Cerebellar cortex (tissue), 1 donor: ENCODE measurements at places on chromosomes 2 and 18.

- no peak for DNase-seq
These were observed at the start of gene CTAGE1 for GRCh38 chr18:22417496-22418188. Gene CTAGE1 (minus strand): TSS chr18:22417915. CDS start chr18:22417811, 104 bp downstream.

DNA sequence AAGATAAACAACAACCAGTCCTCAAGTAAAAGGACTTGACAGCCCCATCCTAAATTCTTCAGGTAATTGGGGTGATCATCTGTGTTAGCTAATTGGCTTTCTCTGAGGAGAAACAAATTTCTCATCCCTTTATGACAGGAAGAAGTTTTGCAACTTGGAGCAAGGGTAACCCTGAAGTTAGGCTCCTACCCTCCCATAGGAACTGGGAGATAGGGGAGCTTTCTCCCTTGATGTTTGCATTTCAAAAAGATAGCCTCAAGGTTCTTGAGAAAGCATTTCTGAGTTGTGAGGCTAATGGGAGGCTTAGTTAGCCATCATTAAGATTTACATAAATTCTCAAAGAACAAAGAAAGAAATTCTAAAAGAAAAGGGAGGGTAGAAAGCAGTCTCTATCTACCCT lies 95.4 kb downstream of the MAP2 start:
- no peak for DNase-seq

- DNase-seq = no peak
These were observed 92.4 kb upstream of the ZFP36L2 start for GRCh38 chr2:43318791-43319190.

DNA sequence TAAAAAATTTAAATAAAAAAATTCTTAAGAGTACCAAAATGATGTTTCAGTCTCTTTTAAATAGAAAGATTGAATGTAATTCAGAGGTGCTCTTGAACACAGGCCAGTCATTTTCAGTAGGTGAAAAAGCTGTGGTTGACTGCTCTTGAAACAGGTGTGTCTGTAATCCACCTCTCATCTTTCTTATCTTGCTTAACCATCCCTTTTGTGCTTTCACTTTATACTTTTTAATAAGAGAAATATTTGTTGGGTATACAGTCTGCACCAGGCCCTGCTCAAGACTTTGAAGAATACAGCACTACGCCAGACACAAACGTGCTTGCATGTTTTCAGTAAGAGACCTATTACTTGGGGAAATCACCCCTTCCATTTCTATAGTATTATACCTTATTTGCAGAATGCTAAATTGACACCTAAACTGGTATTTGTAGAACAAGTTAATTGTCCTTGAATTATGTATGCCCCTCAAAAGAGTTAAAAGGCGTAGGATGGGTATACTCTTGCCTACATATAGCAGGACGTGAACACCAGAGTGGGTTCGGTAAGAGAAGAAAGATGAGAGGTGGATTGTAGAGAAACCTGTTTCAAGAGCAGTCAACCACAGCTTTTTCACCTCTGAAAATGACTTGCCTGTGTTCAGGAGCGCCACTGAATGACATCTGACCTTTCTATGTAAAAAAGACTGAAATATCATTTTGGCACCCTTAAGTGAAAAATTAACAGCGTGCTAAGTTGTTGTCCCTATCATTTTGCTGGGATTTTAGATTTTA lies 4.0 kb upstream of the RTN4 start:
- DNase-seq = no peak

- DNase-seq = no peak
These were observed 44.6 kb downstream of the BAZ2B start for GRCh38 chr2:159571540-159572260.

- no peak for DNase-seq
These were observed 20.0 kb downstream of the C2orf74 start for GRCh38 chr2:61182059-61182383.

DNA sequence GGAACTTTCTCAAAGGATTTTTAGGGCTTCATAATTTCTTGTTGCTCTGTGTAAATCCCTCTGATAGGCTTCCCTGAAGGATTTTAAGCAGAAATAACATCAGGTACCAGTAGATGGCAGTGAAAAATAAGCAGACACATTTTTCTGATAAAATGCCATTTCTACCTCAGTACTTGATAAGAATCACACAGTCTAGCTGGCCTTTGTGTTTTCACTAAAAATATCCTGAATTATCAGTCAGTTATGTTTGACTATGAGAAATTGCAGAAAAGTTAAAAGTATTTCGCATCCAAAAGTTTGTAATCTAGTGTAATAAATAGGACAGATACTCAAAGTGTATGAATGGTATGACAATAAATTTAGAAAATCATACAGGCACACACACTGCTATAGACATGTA lies 68.7 kb downstream of the DNAJC10 start:
- DNase-seq = peak; percentile 62

DNA sequence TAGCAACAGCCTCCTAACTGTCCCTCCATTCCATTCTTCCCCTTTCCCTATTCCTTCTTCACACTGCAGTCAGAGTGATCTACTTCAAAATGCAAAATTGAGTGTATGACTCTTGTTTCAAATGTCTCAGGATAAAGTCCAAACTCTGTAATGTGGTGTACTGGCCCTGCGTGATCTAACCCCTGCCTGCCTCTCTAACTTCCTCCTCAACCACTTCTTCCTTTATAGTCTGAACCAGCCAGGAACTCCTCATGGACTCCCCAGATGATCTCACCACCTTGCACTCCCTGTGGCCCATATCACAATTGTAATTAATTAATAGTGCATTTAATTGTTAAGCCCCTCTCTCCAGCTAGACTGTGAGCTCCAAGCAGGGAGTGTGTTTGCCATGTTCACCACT lies 3.1 kb upstream of the B3GNT2 start:
- DNase-seq = no peak

- no peak for DNase-seq
These were observed 456.5 kb upstream of the ZNF804A start for GRCh38 chr2:184141866-184142265.

GRCh38 chr2:38021589-38021988 lies 54.4 kb downstream of the CYP1B1 start:
- DNase-seq = no peak

- no peak for DNase-seq
These were observed 2114.6 kb upstream of the PIK3C3 start for GRCh38 chr18:39840406-39840805.

DNA sequence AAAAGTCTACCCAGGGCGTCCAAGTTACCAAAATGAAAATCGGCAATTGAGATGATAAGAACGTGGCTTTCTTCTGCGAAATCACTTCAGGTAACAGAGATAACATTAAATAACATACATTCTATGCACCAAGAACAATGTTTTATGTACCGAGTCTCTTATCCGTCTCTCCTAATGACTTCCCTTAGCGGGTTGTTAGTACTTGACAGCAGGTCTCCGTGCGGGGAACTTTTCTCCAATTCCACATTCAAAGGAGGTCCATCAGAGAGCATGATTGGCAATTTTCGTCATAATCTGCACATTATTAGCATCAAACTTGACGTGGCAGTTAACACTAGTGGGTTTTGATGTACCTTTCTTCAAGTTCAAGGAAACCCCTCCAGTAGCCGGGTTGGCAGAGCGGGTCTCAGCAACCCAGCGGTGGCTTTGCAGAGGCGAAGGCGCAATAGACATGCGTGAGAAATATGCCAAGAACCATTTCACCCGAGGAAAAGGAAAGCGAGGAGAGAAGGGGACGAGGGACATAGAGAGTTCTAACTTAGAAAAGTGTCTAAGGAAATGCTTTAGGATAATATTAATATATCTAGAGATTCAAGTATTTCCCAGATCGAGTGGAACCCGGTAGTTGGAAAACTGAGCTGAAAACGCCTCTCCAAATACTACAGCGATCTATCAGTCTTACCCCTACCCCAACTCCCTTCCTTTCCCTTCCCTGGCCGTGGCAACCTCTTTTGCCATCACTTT lies 5.0 kb downstream of the EVX2 start:
- no peak for DNase-seq

DNA sequence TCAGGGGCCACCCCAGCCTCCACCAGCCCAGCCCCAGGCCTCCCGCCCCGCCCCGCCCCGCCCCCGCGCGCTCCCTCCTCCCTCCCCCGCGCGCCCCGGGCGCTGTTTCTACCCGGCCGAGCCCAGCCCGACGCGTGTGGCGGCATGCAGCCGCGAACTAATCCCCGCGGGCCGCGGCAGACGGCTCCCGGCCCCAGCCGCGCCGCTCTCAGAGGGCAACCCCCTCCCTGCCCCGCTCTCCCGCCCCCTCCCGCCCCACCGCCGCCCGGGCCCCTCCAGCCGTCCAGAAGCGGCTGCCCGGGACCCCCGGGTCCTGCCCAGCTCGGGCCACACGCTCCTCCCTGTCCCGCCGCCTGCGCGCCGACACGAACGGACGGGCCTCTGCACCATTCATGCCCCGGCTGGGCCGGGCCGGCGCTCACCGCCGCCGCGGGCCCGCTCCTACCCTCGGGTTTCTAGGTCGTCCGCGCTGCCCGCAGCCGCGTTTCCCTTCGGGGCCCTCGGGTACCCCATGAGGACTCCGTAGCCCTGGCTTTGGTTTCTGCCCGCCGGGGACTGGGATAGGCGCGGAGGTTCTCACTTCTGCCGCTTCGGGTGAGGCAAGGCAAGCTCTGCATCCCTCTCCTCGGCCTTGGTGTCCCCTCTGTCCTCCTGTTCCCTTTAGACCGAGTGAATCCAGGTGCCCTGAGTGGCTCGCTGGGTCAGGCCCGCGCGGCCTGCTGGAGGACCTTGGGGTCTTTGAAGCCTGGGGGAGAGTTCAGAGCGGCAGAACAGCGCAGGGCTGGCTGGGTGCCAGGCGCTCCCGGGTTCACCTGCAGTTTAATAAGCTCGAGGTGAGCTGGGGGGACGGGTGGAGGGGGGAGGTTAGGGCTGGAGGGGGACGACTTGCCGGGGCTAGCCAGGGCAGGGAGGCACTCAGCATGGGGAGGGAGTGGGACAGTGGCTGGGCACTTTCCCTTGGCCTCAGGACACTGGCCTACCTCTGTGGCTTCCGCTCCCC lies 3.1 kb downstream of the WNT10A start:
- DNase-seq = no peak

- no peak for DNase-seq
These were observed 63.5 kb downstream of the STAT4 start for GRCh38 chr2:191087311-191087710.

GRCh38 chr2:42029639-42030199 lies 18.1 kb upstream of the PKDCC start:
- DNase-seq = no peak

- peak; percentile 79 for DNase-seq
These were observed 25.9 kb downstream of the MLPH start for GRCh38 chr2:237512774-237513466.

- no peak for DNase-seq
These were observed 18.7 kb upstream of the KCTD1 start for GRCh38 chr18:26566874-26567555.

DNA sequence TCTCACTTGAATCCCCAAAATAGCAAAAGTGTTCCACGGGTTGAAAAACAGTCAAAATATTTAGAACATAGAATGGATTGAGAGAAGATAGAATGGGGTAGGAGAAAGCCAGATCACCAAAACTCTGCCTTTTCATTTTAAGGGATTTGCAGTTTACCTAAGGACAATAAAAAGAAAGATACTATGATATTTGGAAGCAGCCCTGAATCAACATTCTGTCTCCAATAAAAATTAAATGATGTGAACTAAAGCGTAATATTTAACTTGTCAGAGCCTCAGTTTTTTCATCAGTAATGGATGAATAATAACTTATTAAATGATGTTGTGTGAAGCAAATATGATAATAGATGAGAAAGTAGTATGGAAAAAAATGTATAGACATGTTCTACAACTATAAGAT lies 100.2 kb upstream of the REG3G start:
- no peak for DNase-seq

- no peak for DNase-seq
These were observed 2102.3 kb upstream of the CELF4 start for GRCh38 chr18:39667905-39668304.

- no peak for DNase-seq
These were observed 76.5 kb upstream of the DLX2 start for GRCh38 chr2:172179045-172179701.

DNA sequence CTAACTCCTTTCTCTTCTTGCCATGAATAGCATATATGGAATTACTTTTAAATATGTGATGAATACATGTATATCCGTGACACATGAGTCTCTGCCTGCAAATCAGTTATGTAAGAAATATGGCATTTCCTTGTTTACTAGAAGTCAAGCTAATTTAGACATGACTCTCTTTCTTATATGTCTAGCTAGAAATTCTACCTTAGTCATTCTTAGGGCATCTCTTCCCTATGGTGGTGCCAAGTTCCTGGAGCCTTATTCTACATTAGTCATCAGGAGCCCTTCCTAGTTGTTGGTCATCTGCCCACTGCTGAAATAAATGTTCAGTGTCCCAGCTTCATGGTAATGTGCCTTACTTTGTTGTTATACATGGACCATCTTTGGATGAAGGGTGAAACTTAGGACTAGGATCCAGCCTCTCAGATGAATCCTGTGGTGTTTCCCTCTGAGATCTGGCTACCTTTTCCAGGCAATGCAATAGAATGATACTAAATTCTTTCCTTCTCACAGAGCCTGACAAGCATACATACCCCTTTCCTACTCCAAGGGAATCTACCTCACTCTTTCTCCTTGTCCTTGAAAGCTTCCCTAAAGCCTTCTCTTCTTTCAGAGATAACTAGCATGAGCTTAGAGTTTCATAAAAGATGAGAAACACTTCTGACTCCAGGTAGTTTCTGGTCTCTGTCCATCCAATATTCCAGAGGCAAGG lies 415.3 kb upstream of the VWC2L start:
- no peak for DNase-seq

DNA sequence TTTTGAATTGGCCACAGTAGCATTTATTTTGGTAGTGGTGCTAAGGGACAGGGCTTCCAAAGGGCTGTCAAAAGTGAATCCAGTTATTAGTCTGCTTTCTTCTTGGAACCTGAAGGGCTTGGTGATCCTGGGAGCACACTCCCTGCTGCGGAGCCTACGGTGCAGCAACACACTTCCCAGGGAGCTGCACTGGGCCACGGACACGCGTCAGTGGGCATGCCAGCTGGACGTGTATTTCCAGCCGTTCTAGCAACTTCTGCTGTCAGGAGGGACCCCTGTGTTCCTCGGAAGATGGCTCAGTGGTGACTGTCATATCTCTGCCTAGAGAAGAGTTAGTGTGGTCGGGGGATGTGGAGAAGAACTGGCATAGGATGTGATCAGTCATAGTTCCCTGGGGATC lies 204.6 kb downstream of the SOCS6 start:
- DNase-seq = no peak

DNA sequence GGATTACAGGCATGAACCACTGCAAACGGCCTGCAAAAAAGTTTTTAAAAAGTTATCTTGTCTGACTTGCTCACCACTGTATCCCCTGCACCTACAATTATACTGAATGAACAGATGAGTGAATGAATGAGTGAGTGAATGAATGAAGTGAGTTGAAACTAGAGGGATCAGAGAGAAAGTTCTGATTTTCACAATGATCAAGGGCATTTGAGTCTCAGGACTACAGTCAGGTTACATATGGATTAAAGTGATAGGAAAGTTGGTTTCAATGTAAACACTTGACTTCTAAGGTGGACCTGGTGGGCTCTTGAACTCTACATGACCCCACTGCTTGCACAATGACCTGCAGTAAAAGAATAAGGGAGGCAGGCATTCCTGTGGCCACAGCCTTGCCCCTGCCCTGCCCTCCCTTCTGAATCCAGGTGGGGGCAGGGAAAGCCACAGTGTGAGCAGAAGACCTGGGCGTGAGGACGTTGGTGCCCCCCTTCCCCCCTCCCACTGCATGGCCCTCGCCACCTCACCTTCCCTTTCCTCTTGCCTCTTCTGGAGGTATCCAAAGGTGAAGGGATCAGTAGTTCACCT lies 10.7 kb downstream of the C2orf80 start:
- no peak for DNase-seq

GRCh38 chr2:150296770-150297546 lies 190.5 kb downstream of the RND3 start:
- DNase-seq = no peak
